ENCODE measurements at places on chromosomes 1 and 21. TPM values are rescaled to one million over a fixed set of nuclear protein-coding genes. Genes with fewer than 3 reads are reported as not detected.

The TMEM240 gene
- 2.9 TPM for total RNA-seq

The CFAP141 gene
- total RNA-seq, result not detected

DNA sequence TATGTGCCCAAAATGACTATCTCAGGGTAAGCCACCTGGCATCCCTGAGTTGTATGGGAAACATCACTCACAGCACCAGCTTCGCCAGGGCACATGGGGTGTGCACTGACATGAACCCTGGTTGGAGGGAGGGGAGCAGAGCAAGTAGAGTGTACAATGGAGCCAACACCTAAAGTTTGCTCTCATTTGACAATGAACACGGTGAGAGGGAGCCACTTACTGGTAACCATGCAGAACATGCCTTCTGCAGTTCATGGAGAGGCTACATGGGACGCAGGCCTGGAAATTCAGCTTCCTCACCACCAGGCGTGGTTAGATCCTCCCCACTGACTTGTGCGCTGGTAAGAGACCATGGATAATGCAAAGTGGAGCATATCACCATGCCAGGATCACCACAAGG is 10.0 kb upstream of the CPLANE2 start:
- H3K27ac ChIP-seq, result peak overlapping the region; percentile 20
- peaks cover 24% of the 10 kb centered on the region for H3K36me3 ChIP-seq
- H3K27me3 ChIP-seq, result peaks cover 8% of the 10 kb centered on the region
- no peak for DNase-seq
- H3K4me1 ChIP-seq, result peaks cover 41% of the 10 kb centered on the region

DNA sequence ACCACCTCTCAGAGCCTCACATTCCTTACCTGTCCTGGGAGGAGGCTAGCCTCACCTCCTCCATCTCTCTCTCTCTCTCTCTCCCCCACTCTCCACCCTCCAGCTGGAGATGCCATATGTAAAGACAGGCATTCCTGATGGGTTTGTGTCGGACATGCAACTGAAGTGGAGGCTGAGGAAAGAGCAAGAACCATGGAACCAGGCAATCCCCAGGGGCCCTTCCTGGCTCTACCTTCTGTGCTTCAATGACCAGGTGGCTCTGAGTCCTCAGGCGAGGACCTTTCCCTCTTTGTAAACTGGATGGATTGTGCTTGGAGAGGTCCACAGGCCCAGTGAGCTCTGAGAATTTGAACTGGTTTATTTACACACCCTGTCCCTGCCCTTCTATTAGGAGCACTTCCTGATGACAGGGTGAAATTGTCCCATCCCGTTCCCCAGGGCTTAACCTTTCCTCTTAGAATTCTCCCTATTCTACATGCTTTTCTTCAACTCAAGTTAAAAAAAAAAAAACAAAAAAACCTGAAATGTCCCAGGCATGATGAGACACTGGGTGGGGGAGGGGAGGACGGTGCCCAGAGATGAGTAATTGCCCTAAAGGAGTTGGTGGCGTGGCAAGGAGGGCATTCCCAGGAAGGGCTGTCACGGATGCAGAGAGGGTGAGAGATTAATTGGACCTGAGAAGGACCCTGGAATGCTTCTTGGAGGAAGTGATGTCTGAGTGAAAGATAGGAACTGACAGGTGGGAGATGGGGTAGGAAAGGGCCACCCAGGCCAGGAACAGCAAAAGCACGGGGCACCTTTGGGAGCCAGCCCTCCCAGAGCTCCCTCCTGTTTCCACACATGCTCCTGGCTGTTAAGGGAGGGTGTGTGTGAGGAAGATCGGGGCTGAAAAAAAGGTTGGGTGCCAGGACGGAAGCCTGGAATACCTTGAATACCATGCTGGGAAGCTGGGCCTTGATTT is 50.2 kb upstream of the WASF2 start:
- H3K27ac ChIP-seq, result peak overlapping the region; percentile 97
- peak; percentile 93 for DNase-seq
- H3K36me3 ChIP-seq, result peaks cover 29% of the 10 kb centered on the region
- H3K27me3 ChIP-seq, result peaks cover 14% of the 10 kb centered on the region
- H3K4me3 ChIP-seq, result peak overlapping the region; percentile 67

DNA sequence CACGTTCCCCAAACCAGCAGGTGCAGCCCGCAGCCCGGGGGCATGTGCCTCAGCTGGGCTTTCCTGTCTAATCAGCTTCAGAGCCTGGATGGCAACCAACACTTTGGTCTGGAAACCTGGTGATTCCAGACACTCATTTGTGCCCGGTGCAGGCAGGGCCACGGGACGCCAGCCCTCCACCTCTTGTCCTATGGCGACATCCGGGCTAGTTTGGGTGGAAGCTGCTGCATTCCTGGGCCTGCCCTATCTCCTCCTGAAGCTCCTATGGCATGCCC is 111.8 kb downstream of the WDR4 start:
- H3K27me3 ChIP-seq, result peaks cover 13% of the 10 kb centered on the region
- H3K4me1 ChIP-seq, result no peaks in the 10 kb centered on the region
- H3K4me3 ChIP-seq, result no peak overlapping the region
- H3K36me3 ChIP-seq, result no peaks in the 10 kb centered on the region
- no peak for DNase-seq
